Pulmonary artery endothelial cell (primary cell): ENCODE measurements at places on chromosomes 7 and 10. TPM values are rescaled to one million over a fixed set of nuclear protein-coding genes. Genes with fewer than 3 reads are reported as not detected.
A peak's percentile ranks its signal among the peaks of the same experiment; 100 is the strongest.

- DNase-seq: peak; percentile 44
Observed at GRCh38 chr10:59907918-59908807, 1.8 kb upstream of the CCDC6 start.

DNA sequence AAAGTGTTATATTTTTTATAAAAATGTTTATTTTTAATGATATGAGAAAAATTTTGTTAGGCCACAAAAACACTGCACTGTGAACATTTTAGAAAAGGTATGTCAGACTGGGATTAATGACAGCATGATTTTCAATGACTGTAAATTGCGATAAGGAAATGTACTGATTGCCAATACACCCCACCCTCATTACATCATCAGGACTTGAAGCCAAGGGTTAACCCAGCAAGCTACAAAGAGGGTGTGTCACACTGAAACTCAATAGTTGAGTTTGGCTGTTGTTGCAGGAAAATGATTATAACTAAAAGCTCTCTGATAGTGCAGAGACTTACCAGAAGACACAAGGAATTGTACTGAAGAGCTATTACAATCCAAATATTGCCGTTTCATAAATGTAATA, 64.8 kb upstream of the CAPZA2 start:
- DNase-seq: no peak

DNA sequence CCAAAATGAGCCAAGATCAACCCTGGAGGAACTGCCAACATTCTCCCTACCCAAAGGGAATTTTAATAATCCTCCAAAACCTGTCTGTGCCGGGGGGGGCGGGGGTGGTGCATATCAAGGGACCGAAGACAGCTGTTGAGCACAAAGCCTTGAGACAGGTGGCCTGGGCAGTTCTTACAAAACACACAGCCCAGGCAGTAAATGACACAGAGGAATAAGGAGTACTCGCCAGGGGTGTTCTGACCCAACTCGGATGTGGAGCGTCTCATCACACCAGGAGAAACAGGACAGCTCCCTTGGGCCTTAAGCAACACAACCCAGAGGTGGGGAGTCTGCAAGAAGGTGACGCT, 35.6 kb downstream of the PLAC9 start:
- DNase-seq: no peak

- DNase-seq: no peak
Observed at GRCh38 chr10:65470986-65471385, 1454.8 kb upstream of the LRRTM3 start.

Gene HKDC1
- 0.07 TPM in 1 of 2 replicates, not detected in the other for total RNA-seq

Gene CACNB2
- total RNA-seq: not detected in 2 replicates
